Activated CD8-positive, alpha-beta memory T cell treated with anti-CD3 and anti-CD28 coated beads for 1 hour (primary cell): ENCODE measurements at places on chromosomes 2 and 18.

- DNase-seq = no peak
Observed at GRCh38 chr2:10057231-10058107, 14.1 kb downstream of the KLF11 start.

DNA sequence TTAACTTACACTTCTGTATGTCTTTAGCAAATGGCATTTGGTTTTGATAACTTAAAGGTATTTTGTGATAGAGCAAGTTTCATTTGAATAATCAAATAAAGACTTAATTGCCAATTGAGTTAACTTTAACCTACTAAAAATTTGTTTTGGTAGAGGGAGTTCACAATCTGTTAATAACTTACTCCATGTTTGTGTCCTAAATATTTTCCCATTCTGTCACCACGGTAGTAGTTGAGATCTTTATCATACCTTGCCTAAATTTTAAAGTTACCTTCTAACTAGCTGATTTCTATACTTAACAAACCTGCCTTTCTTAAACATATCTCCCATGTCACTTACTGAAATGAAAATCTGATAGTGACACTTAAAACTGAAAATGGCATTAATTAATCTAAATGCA lies 127.1 kb downstream of the TMEFF2 start:
- no peak for DNase-seq

DNA sequence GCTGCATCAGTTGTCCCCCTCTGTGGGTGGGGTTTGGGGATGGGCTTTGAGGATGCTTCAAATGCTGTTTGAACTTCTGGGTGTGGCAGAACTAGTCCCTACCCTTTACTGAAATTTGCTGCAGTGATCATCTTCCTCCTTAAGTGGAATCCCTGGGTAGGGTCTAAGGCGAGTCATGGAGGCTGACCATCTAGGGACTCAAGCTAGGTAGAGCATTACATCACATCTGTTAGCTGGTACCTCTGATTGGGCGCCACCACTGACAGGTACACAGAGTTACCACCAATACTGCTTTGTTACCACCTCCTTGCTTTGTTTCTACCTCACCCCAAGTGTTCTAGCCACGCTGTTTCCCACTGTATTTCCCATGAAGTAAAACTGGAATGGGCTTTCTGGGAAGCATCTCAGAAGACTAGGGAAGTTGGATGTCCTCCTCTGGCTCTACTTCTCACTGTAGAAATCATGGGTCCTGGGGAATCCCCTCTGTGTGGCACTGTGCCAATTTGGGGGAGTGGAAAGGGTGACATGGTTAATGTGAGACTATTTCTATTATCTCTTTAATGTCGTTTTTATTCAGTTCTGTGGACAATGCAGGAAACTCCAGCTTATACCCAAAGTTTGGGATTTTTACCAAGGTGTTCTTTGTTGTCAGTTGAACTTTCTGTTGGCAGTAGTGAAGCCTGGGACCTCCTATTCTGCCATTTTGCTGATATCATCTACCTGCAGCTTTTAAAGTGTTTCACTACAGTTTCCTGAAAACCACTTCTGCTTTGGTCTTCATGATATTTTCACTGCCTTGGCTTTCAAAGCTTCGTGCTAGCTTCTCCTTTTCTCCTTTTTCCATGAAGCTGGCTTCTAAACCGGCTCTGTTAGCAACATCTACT lies 14.5 kb upstream of the SULT1C4 start:
- no peak for DNase-seq

DNA sequence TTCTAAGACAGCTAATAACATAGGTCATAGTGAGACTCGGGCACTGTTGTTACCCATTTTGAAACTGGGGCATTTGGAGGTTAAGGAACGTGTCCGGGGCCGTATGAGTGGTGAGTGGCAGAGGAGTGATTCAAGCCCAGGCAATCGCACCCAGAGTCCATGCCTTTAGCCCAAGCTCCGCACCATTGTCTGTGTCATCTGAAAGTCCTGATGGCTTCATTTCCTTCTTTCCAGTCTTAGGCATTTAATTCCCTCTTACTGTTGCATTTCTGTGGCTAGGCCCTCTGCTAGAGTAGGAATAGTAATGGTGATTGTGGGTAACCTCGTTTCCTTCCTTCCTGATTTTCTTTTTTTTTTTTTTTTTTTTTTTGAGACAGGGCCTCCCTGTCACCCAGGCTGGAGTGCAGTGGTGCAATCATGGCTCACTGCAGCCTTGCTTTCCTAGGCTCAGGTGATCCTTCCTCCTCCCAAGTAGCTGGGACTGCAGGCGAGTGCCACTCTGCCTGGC lies 49.8 kb upstream of the ASB1 start:
- DNase-seq = no peak

- no peak for DNase-seq
Observed at GRCh38 chr2:15159751-15160177, 401.4 kb downstream of the NBAS start.

- no peak for DNase-seq
Observed at GRCh38 chr2:67955748-67956603, 106.8 kb downstream of the C1D start.

DNA sequence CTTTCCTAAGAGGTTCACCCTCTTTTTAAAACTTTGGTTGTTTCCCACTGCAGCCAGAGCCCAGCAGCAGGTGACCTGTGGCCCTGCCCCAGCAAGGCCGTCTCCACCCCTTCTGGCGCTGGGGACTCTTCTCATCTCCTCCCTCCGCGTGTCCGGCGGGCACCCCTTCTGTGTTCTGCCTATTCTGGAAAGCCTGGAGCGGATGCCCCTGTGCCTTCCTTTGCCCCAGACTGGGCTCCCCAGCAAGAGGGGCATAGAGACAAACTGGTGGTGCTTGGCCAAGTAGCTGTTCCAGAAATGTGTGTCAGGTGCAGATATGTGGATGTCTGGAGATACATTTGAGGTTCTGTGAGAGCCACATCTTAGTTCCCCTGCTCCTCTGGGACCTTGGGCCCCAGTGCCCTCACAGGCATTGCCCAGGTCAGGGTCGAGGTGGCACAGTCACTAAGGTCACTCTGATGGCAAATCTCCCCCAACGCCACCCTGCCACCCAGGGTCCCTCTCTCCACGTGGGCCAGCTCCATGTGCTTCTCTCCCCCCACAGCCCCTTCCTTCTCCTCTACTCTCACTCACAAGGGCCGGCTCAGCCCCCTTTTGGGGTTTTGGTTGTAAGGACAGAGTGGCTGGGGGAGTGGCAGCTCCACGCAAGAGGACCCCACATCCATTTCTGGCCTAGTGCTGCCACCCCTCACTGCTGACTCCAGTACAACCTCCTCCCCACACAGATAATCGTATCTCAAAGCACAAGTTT lies 35.5 kb upstream of the TAF1B start:
- DNase-seq = no peak

DNA sequence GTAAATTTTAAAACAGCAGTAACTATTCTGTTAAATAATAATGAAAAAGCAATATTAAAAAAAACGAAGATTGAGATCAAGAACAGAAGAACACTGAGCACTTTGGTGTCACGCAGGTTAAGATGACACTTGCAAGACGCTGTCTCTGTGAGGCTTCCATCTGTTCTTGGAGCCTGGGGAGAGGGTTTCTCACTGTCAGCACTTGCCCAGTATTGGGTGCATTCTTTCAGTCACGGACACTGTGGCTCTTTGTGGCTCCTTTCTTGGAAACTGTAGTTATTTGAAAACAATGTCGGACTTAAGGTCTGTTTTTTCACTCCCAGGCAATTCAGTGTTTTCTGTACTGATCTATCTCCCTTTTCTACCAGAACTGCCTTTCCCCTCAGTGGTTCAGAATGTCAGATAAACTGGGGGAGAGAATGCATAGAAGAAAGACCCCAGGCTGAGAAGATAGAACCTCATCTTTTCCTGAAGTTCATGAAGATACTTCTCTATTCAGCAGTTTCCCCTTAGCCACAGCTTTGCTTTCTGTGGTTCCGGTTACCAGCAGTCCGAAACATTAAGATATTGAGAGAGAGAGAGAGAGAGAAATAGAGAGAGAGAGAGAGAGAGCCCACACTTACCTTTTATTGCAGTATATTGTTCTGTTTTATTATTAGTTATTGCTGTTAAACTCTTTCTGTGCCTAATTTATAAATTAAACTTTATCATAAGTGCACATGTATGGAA lies 283.3 kb downstream of the DCDC2C start:
- DNase-seq = no peak

- DNase-seq = no peak
Observed at GRCh38 chr2:201883606-201884369, 77.5 kb downstream of the CDK15 start.

DNA sequence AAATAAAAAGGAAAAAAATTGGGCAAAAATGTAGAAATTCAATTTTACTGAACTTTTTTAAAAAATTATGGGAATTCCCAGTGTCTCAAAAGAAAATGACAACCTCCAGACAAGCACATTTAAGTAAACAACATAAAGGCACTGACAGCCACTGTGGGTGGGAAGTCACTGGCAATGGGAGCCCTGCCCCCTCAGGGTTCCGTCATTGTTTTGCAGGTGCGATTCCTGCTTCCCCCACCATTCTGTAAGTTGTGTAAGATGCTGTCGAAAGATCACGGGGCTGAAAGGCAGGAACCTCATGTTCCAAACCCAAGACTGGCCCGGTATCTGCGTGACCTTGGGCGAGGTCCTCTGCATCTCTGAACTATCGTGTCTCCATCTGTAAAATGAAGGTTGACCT lies 15.8 kb upstream of the ASPRV1 start:
- no peak for DNase-seq

DNA sequence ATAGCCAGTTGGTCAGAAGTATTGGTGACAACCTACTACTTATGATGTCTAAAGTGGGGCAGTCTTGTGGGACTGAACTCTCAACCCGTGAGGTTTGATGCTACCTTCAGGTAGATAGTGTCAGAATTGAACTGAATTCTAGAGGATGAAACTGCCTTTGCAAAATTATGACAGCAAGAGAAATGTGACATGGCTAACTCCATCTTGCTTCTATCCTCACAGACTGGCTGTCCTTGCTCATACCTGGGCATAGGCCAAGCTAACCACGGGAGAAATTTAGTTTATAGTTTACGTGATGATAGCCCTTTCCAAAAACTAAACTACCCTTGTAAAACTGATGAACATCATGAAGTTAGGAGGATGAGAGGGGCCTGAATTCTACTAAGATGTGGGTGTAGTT lies 24.9 kb upstream of the TGIF1 start:
- no peak for DNase-seq

DNA sequence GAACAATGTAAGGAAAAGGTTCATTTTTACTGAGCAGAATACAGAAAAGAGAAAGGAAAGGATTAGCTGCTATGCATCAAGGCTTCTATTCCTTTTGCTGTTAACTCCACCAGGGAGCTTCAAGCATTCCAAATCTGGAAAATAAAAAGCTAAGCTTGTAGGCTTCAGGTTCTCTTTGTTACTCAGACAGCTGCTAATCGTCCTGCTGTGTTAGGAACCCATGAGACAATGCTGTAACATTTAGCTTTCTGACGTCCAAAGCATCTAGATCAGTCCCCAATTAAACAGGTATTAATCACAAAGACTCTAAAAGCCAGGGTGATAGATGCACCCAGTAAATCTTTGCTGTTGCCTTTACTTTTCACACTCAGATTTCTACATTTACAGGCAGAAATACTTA lies 103.8 kb downstream of the EPHA4 start:
- DNase-seq = no peak

DNA sequence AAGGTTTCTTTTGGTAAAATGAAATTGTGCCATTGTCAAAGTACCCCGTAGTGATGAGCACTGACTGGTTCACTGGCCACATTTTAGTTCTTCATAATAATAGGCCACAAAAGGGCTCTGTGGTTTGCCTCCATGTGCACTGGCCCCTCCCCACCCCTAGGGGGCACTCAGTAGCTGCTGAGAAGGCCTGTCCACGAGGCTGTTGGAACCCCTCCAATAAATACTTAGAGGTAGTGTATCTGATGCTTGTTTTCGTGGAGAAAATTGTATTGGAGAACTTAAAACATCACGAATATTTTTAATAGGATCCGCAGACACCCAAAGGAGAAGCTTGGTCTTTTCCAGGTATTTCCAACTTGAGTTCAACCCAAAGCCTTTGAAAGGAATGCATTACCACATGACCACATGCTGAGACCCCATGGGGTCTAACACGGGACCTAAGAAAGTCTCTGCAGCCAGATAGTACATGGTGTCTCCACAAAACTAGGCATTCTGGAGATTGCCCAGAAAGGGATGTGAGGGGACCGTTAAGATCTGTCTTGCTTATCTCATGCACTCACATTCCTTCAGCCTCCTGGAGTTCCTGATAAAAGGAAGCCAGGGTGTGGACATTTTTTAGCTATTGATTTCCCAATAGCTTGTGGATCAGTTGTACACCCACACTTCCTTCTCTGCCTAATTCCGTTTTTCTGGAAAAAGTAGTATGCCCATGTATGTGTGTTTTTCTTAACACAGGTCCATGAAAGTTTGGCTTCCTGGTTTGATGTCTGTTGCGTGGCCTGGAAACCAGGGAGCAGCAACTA lies 28.5 kb upstream of the NOSTRIN start:
- no peak for DNase-seq

- no peak for DNase-seq
Observed at GRCh38 chr18:21327101-21327500, 85.1 kb downstream of the GREB1L start.

DNA sequence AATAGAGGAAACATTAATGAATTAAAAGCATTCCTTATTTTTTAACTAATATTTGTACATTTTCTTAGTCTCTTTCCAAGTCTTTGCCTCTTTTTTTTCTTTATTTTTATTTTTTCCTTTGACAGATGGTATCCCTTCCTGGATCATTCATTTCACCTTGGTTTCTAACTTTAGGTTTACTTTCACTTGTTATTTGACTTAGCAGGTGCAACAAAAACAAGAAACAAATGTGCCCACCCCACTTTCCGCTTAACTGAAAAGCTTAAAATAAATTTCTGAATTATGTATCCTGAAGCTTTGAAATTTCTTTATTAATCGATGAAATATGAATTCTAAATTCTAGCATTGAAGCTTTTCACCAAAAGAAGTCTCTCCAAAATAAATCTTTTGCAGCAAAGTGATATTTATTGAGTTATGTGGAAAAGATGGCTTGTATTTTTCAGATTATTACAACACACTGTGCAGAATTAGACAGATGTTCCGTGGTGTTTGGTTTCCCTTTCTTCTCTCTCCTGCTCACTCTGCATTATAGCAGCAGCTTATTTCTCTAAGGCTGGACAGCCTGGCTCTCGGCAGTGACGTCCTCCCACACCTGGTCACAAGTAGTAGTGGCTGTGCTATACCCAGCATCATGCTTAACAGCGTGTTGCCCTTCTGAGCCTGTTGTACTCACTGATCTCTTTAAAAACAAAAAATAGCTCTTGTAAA lies 99.1 kb upstream of the ZNF397 start:
- DNase-seq = no peak

DNA sequence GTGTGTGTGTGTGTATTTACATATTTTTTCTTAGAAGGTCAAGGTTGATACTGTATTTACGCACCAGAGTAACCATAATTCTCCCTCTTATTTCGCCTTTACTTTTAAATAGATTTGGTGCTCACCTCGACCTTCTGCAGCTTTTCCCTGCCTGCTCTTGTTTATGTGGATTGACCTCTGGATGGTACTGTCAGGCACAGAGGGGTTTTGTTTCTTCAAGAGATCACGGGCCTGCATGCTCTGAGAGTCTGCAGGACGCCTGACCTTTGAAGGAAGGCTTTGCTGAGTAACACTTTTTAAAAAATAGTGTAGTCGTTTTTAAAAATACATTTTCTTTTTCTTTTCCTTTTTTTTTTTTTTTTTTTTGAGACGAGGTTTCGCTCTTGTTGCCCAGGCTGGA lies 18.1 kb upstream of the EFHD1 start:
- DNase-seq = no peak

- no peak for DNase-seq
Observed at GRCh38 chr2:127516041-127516762, 10.1 kb downstream of the IWS1 start.

- no peak for DNase-seq
Observed at GRCh38 chr2:69041214-69041613, 28.2 kb downstream of the ANTXR1 start.
